AG09319 (cell line): ENCODE measurements at places on chromosomes 5 and 9.

GRCh38 chr5:149283626-149284480 lies 12.2 kb downstream of the AFAP1L1 start:
- DNase-seq, result peak; percentile 35

DNA sequence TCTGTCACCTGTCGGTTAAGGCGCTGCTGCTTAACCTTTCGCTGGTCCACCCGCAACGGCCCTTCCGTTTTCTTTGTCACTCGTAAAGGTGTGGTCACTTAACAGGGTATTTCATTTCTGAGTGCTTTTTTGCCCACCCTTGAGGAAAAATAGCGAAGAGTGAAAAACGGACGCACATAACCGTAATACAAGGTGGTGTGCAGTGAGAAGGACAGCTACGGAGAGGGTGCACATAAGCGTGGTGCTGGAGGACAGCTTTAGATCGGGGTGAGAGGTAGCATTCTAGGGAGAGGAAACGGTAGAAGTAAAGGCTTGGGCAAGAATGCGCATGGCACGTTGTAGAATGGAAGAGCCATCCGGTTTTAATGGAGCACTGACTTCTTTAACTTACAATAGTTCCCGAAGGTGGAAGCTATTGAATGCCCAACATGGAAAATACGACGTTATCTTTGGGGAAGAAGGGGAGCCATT lies 761 bp downstream of the CCT5 start:
- DNase-seq, result no peak

DNA sequence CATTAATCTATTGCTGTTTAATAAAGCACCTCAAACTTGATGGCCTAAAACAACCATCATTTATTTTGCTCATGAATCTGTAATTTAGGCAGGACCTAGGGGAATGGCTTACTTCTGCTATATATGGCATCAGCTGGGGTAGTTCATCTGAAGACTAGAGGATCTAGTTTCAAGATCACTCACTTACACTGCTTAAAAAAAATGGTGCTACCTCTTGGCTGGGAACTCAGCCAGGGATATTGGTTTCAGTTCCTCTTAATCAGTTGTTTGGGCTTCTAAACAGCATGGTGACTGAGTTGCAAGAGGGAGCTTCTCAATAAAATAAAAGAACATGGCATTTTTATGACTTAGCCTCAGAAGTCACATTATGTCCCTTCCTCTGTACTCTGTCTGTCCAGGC lies 142.0 kb downstream of the FAM114A2 start:
- DNase-seq, result no peak

GRCh38 chr9:95796029-95796428 lies 79.5 kb upstream of the ERCC6L2 start:
- no peak for DNase-seq

DNA sequence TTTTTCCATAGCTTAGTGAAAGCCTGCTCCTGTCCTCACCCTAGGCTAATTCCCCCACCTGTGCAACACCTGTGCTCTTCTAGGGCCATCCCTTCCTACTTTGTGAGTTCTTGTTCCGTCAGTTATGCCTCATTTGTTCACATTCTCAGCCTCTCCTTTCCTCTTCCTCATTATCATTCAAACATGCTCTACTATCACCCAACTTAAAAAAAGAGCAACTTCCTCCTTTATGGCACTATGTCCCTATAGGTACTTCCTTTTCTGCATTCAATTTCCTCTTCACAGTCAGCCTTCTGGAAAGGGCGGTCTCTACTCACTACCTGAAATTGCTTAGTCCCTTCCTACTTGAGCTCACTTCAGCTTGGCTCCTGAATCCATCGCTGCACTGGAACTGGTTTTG lies 111.8 kb upstream of the LHFPL2 start:
- no peak for DNase-seq

GRCh38 chr5:14696057-14696456 lies 31.5 kb downstream of the OTULIN start:
- DNase-seq, result no peak

GRCh38 chr9:10594482-10594881 lies 18.3 kb downstream of the PTPRD start:
- no peak for DNase-seq

DNA sequence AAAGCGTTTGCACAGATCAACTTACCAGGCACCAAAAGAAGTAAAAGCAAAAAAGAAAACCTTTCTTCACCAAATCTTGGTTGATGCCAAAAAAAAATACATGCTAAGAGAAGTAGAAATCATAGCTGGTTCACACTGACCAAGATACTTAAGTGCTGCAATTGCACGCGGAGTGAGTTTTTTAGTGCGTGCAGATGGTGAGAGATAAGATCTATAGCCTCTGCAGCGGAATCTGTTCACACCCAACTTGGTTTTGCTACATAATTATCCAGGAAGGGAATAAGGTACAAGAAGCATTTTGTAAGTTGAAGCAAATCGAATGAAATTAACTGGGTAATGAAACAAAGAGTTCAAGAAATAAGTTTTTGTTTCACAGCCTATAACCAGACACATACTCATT lies 36.4 kb upstream of the CCDC152 start:
- no peak for DNase-seq

DNA sequence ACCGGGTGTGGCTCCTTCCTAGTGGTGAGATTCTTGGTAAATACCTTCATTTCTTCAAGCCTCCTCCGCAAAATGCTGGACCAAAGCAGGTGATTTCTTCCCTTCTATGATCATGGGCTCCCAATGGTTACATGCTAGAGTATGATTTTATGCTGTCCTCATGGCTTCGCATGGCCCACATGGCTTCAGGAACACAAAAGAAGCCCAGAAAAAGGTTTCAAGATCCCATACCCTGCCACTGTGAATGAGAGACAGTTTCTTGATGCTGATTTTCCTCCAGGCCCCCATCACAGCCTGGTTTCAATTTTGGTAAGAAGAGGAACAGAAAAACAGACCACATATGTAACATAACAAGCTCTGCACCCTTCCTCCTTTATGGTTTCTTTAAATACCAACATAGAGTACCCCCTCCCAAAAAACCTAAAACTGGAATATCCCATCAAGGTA lies 2.4 kb upstream of the RXFP3 start:
- DNase-seq, result no peak

GRCh38 chr5:133273661-133274596 lies 222.1 kb downstream of the HSPA4 start:
- DNase-seq, result no peak

DNA sequence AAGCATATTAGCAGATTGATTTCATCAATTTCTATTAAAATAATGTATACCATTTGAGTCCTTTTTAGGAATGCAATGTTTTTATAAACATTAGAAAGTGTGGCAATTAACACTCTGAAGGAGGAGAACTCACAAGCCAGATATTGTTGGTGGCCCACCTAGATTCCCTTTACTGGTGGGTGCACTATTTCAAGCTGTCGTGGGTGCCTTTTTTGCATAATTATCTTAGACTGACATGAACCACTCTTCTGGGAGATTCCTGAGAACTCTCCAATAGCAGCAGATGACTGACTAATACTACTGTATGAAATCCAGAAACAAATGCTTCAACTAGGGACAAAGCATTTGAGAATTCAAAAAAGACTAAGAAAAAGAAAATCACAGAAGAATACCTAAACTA lies 526.0 kb downstream of the CDH18 start:
- DNase-seq, result no peak

- DNase-seq, result no peak
Measured at GRCh38 chr5:133919148-133920136, 49.0 kb downstream of the C5orf15 start.

DNA sequence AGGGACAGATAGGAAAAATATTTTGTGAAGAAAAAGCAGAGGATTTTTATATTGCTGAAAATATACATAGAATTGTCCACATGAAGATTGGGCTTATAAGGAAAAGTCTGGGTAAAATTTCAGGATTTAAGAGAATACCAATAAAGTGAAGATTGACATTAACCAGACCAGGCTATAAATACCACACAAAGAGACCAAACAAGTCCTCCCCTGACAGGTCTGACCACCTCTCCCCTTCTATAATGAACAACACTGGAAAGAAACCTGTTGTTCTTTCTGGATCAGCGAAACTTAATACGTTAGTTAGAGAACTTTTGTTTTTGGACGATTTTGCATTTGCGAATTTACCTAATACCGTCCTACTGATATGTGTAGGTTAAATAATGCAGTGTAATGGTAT lies 138.3 kb downstream of the ISL1 start:
- DNase-seq, result no peak

- DNase-seq, result no peak
Measured at GRCh38 chr5:105218018-105218417, 1655.4 kb upstream of the NUDT12 start.

DNA sequence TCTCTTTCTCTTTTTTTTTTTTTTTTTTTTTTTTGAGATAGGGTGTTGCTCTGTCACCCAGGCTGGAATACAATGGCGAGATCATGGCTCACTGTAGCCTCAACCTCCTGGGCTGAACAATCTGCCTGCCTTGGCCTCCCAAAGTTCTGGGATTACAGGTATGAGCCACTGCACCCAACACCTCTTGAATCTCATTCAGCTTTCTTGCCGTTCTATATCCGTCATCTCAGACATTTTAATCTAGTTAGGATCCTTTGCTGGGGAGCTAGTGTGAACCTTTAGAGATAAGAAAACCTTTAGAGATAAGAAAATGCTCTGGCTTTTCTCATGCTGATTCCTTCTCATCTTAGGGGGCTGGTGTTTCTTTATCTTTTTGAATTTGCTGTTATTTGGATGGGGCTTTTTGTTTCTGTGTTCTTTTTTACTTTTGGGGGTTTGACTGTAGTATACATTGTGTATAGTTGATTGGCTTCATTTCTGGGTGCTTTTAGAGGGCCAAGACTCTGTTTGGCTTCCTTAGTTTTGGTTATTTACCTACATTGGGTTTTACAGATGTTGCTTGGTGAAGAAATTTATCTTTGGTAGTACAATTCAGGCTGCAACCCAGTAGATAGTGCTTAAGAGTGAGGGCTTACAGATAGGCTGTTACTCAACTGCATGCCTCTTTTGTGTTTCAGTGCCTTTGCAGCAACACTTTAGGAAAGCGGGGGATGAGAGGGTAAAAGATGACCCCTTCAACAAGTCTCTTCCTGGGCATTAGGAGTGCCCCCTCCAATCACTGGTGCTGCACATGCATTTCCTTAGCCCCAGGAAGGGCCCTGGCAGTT lies 41.9 kb upstream of the SLC36A1 start:
- DNase-seq, result no peak

DNA sequence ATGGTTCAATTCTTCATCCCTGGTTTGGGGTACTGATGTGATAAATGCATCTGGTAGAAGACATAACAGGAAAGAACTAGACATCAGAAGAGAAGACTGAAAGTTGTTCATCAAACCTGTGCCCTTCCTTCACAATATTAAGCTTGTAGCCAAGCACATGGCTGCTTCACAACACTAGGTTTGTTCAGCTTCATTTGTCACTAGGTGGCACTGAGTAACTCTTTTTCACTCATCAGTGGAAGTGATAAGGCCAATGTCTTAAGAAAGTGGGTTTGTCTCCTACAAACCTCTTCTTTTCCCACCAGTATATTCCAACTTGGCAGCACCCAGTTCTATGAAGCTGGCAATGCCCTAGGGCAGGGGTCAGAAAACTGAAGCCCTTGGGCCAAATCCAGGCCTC lies 26.9 kb downstream of the ZNF484 start:
- DNase-seq, result no peak

GRCh38 chr5:78718824-78719223 lies 70.3 kb upstream of the LHFPL2 start:
- DNase-seq, result no peak

DNA sequence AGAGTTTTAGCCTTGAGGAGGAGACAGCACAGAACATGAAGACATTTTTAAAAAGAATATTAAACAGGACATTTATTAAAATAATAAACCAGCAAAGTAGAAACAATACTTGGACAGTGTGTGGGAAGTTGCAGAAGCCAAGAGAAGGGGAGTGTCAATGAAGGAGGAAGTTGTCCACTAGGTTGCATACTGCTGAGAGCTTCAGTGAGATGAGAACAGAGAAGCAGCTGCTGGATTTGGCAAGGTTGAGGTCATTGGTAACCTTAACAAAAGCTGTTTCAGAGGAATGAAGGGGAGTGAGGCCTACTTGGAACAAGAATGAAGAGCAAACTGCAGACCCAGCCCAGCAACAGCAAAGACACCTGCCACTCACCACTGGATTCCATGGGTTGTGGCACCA lies 11.4 kb downstream of the BHMT start:
- no peak for DNase-seq

- DNase-seq, result no peak
Measured at GRCh38 chr5:53427965-53428364, 52.5 kb upstream of the FST start.

DNA sequence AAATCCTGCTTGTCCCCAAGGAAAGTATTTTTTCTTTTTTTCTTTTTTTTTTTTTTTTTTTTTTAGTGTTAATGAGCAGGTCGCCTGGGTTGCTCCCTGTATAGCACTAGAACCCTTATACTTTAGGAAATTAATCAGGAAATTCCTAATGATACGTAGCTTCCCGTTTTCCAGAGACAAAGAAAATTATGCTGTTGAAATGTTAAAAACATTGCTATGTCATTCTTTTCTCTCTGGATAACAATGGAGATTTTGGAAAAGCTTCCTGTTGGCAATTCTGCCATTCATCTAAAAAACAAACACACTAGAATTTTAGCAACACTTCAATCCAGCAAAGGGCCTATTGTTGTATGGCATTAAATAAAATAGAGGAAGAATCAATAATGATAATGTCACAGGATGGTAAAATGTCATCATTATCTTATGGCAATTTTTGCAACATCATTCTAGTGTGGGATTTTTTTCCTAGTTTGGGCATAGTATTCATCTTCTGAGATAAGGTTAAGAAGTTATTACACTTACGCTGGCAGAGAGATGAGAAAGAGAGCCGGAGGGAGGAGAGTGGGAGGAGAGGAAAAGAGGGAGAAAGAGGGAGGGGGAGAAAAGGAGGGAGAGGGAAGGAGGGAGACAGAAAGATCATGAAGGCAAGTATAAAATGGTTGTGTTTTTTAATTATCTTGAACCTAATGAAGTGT lies 315.8 kb upstream of the PDE4D start:
- no peak for DNase-seq

- no peak for DNase-seq
Measured at GRCh38 chr5:103333376-103333775, 74.8 kb downstream of the MACIR start.

DNA sequence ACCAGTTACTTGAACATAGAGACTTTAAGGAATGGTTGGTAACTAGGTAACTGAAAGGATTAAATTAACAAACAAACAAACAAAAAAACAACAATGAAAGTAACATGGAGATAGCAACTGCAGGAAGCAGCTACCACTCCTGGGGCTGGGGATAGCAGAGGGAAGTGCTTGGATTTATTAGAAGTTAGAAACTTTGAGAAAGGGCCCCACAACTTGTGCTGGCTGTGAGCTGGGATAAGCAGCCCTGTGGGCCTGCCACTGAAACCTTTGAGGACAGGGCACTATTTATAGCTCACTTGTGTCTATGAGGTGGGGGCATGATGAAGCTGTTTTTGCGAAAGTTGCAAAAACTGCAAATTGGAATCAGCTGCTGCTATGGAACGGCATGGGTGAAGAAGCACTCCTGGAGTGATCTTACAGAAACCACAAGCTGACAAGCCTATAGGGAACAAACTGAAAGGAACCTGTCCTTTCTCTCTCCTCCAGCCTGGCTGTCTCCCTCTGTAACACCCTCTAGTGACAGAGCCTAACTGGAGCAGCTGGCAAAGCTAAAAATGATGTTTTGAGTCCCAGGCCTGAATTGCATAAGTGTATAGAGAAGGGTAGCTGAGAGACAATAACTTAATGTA lies 91.4 kb upstream of the RANBP6 start:
- DNase-seq, result no peak

GRCh38 chr9:5580650-5581049 lies 48.3 kb upstream of the RIC1 start:
- DNase-seq, result no peak
